ENCODE measurements at places on chromosomes 2 and 18. TPM values are rescaled to one million over a fixed set of nuclear protein-coding genes. Genes with fewer than 3 reads are reported as not detected.
A peak's percentile ranks its signal among the peaks of the same experiment; 100 is the strongest.

Gene NEU2
- not detected for total RNA-seq

DNA sequence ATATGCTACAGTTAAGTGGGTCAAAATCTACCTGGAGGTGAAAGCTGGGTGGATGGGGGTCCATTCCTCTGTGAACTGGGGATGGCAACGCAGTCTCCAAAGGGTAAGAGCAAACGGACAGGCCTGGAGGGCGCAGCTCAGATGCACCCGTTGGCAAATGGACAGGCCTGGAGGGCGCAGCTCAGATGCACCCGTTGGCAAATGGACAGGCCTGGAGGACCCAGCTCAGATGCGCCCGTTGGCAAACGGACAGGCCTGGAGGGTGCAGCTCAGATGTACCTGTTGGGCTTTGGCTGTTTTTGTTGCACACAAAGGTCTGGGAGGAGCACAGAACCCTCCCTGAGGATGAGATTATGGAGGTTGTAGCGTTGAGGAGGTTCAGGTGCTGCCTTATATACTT, 33.7 kb downstream of the RBFA start:
- no peak for DNase-seq

Gene GAL3ST2
- not detected for total RNA-seq

DNA sequence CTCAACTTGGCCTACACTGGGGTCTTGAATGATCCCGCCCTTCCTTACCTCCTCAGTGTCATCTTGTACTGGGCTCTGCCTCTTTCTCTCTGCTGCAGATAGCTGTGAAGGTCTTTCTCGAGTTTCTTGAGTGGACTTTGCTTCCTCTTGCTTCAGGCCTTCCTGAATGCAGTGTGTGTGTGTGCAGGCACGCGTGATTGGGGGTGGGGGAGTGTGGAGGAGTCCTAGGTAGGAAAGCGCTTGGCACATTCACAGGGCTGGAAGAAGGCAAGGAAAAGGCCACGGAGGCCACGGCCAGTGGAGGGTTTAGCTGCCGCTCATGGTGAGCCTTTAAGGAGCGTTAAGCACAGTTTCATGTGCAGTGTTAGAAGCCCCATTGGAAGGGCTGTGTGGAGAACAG, 5.5 kb downstream of the RALB start:
- DNase-seq = no peak

DNA sequence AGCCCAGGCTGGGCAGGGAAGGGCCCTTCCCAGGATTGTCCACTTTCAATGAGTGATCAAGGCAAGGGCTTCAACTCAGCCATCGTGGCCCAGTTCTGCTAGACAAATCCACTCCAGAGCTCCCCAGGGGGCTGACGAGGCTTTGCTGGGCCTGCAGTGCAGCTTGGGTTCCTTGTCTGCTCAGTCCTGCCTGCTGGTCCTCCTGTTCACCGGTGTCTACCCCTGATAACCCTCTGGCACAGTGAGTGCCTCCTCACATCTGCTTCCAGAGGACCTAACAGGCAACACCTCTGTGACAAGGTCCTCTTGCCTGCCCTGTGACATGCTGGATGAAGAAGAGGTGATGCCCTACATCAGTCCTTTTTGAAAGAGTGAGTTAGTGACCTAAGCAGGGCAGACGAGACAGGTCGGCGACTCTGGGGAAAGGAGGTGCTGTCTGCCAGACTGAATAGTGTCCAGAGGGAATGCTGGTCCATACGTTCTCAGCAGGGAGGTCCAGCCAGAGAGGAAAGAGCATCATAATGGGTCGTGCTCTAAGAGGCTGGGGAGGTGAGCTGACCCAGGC, 20.9 kb upstream of the KCNF1 start:
- no peak for DNase-seq

DNA sequence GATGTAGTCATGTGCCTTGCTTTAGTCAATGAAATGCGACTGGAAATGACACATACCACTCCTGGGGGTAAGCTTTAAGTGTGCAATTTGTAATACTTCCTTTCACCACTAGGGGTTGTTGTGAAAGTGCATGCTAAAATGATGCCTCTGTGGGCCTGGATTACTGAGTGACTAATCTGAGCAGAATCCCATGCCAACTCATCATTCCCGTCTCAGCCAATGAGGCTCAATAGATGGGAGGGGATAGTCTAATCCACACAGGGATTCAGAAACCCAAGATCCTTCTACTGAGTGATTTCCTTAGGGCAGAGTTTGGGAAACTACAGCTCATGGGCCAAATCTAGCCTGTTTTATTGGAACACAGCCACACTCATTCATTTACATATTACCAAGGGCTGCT, 54.0 kb downstream of the HRH4 start:
- no peak for DNase-seq

Gene METAP1D
- 6.7 TPM for total RNA-seq

DNA sequence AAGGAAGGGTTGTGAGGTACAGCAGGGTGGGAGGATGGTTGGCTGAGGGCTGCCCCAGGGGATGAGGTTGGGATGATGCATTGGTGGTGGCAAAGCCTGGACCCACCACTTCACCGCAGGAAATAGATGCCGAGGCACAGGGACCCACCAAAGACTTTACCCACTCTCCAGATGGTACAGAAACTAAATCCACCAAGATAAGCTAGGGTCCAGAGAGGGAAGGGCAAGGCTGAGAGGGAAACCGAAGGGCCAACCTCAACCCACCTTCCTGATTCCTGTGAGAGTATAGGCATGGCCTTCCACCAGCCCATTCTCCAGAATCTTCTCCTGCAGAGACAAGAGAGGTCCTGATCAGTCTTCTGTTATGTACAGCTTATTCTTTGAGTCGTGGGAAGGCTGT, 18.1 kb downstream of the CAPN14 start:
- no peak for DNase-seq

DNA sequence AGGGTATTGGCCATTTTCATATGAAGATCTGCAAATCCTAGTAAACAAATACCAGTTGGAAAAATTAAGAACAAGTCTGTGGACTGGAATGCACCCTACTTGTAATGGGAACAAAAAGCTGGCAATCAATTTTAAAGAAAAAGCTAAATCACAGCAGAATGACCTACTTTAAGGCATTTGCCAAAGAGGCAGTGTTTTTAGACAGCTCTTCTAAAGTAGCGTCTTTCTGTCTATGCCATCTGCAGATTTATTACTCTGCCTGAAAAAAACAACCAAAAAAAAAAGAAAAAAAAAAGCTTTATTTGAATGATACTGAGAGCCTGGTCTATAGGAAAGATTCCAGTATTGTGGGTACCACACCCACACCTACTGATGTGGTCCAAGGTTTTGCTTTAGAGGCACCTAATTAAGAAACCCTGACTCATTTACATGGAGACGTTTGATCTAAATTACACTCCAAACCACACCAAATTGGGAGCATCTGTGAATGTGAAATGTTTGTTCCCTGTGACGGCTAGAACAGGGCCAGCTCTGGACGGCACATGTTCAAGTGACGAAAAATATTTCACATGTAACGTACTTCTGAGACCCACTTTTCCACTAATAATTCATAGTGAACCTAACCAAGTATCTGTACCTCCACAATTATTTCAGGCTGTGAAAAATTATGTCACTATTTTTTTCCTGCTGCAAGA, 597.1 kb downstream of the ARHGAP15 start:
- DNase-seq = no peak

- no peak for DNase-seq
Measured at GRCh38 chr2:3572620-3573019, 2.4 kb upstream of the RPS7 start.

DNA sequence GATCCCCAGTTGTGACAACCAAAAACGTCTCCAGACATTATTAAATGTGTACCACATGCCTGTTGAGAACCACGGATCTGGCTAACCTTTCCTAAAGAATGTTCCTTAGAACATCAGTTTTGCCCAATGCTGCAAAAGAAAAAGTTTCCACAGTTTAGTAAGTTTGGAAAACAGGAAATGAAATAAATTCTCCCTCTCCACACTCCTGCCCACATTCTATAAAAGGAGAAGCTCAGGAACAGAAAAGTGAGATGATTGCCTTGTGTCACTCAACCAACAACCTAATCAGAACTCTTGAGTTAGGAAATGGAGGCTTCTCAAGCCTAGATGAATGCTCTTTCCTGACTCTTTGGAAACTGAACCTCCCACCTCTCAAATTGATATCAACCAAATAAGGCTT, 56.1 kb upstream of the NFE2L2 start:
- no peak for DNase-seq

- no peak for DNase-seq
Measured at GRCh38 chr2:149173220-149173619, 134.7 kb downstream of the LYPD6B start.

Gene ZNF385B
- 0.14 TPM for total RNA-seq

DNA sequence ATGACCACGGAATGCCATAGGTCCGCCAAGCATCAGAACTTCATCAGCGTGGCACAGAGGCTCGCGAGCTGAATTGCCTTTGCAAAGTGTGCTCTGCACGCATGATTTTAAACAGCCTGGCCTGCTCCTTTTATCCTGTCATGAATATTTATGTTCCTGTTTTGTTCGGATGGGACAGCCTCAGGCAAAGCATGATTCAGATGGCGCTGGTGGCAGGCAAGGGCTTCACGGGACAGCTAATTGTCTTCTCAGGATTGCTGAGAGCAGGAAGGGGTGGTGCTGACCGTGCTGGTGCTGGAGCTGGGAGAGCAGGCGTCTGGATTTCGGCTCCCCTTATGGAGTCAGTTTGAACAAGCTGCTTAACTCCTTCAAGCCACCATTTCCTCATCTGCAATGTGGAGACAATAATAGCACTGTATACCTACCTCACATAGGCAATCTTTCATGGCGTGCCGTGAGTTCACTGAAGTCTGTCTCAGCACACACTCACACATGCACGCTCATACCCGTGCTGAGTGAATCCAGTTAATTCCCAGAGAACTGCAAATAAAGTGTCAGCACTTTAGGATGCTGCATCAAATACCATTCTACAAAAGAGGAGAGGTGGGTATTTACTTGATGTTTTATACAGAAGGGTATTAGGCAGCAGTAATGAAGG, 79.7 kb upstream of the APCDD1 start:
- no peak for DNase-seq

DNA sequence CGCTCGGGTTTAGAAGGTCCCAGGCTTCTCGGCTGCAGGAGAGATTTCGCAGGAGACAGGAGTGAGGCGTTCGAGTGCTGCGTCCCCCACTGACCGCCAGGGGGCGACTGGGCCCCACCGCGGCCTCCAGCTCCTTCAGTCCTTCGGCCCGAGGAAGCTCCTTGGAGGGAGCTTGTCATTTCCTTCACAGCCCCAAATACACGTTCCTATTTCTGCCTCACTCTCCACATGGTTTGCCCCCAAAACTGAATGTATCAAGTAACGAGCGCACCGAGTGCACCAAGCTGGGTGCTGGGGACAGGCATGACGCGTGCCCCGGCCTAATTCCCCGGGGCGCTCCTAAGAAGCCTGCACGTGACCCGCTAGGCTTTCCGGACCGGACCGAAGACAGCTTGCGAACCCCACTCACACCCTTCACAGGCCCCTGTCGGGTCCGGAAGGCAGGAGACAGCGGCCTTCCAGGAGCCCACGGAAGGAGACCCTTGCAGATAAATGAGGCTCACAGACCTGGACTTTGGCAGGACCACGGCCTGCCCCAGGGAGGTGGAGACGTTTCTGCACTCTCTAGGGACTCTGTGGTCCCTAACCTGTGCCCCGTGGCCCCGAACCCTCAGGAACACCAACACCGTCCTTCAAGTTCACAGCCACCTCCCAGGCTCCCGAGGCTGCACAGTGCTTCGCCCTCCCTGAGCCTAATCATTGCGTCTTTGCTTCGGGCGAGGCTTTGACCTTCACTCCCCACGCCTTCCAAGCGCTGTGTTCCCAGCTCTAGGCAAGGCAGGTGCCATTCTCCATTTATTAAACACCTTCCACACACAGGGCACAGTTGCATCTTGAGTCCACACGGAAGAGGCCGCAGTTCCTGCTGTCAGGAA, 13.0 kb upstream of the FAHD2A start:
- peak; percentile 61 for DNase-seq

Gene ITGB6
- 0.99 TPM for total RNA-seq

All from left ventricle myocardium inferior (tissue), 1 donor.